ENCODE measurements at places on chromosomes 2 and 18.

- DNase-seq, result no peak
Observed at GRCh38 chr2:57368190-57368589, 678.4 kb upstream of the VRK2 start.

DNA sequence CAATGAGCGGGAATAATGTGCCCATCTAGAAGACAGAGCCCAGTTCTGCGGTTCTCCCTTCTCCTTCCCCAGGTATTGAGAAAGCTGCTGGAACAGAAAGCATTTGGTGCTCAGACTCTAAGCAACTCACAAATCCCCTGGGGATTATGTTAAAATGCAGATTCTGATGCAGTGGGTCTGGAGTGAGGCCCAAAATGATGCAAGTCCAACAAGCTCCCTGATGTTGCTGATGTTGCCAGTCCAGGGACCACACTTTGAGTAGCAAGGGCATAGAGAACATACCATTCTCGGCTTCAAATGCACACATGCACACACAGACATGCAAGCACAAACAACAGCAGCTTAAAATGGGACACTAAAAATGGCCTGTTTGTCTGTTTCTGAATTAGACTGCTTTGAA, 274.8 kb upstream of the NCKAP5 start:
- no peak for DNase-seq

DNA sequence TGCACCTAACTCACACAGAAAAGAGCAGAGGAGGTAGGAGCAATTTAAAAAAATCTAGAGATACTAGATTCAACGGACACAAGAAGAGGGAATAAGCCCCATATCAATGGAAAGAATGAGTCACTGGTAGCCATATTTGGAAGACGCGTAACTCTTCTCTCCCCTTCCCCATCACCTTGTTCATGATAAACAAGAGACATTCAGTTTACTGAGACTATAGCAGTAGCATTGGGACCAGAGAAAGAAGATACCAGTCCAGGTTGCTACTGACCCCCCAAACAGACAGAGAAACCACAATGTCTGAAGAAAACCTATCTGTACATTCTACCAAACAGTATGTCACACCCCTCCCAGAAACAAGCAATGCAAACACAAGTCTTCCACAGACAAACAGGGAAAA, 81.1 kb downstream of the SLC66A3 start:
- peak; percentile 22 for DNase-seq

DNA sequence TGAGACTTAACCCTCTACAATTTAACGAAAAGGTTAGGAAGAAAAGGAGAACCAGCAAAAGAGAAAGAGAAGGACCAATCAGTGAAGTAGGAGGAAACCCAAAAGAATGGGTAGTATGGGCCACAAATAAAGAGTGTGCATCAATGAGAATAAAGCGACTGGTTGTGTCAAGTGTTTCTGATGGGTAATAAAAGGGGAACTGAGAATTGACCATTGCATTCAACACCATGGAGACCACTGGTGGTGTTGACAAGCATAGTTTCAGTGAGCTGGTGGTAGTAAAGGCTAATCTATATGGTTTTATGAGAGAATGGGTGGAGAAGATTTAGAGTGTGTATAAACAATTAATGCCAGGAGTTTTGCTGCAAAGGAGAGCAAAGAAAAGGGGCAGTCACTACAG, 75.4 kb downstream of the CSRNP3 start:
- DNase-seq, result no peak

DNA sequence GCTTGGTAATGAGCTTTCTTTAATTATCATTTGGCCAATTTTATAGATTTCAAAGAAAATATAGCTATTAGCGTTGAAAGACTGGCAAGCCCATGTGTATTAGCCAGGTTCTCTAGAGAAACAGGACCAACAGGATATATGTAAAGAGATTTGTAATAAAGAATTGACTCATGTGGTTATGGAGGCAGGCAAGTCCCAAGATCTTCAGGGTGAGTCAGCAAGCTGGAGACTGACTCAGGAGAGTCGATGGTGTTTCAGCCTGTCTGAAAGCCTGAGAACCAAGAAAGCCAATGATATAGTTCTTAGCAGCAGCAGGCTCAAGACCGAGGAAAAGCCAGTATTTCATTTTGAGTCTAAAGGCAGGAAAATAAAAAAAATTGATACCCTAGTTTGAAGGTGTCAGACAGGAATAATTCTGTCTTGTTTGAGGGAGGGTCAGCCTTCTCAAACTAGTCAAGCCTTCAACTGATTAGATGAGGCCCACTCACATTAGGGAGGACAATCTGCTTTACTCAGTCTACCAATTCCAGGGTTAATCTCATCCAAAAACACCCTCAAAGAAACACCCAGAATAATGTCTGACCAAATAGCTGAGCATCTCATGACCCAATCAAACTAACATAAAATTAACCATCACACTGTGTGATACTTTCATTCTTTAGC, 78.3 kb upstream of the CRIM1 start:
- DNase-seq, result peak; percentile 95

Data from astrocyte (in vitro differentiated cells and primary cell).